Skin of body (tissue), 3 donors: ENCODE measurements at places on chromosomes 7 and 10.

DNA sequence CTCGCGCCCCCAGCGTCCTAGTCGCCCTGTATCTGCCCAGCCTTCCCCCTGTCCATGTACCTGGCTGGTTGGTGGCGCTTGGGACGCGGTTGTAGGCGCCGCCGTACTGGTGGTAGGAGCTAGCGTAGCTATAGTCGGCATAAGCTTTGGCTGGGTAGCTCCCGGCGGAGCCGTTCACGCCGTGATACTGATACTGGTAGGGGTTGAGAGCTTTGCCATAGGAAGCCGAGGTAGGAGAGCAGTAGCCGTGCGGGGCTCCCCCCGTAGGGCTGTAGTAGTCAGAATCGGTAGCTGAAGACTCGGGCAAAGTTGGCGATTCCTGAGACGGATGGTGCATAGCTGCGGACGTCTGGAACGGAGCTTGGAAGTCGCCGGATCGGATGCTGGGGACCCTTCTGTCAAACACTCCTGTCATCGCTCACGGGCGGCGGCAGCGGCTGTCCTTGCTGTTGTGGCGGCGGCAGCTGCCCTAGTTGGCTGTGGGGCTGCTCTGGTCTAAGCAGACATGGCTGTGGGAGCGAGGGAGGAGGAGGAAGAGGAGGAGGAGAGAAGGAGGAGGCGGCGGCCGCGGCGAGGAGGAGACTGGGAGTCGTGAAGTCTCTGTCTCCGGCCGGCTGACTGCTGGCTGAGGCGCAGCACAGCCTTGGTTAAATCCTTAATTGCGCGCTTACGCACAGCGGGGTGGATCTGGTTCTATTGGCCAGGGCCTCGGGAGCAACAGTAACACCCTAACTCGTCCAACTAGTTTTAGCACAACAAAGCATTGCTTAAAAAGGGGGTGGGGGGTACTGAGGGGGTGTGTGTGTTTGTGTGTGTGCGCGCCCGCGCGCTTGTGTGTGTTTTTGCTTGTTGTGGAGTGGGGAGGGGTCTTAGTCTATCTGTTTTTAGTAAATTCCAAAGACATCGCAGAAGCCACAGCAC, at the start of gene DLX5:
DLX5 (minus strand) TSS at position 623 of the 921 bp plus-strand sequence; CDS start at position 415, 208 bp downstream.
- peak; percentile 34 for DNase-seq

- DNase-seq = no peak
These were observed 32.8 kb upstream of the SFTPD start for GRCh38 chr10:79981450-79982361.

DNA sequence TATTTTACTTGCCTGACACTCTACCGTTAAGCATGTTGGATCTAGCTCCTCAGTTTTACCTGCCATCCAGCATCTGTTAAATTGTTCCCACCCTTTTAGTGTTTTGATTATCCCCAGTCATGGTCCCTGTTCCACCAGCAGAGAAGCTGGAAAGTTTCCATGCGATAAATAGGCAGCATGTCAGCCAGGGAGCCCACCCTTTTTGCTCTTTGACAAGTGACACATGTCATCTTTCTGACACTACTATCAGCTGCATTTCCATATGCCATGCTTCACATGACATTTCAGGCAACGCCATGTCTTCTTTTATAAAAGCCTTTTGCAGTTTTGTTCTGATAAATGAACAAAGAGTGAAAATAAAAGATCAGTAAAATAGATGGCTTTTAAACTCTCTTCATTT, 310.8 kb downstream of the MAGI2 start:
- DNase-seq = no peak

DNA sequence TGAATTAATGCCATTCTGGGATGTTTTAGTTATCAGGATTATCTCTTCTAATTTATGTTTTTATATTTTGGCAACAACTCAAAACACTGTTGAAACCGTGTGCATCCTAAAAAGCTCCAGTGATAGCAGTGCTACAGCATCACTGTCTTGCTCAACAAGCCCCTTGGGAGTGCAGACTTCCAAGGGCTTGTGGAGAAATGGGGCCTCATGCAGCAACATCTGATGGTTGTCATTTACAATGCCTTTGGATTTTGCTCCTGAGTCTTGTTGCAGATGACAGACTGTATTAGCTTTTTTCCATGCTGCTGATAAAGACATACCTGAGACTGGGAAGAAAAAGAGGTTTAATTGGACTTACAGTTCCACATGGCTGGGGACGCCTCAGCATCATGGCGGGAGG, 515.4 kb downstream of the NEBL start:
- no peak for DNase-seq

- DNase-seq = no peak
These were observed 217.8 kb upstream of the SEMA3A start for GRCh38 chr7:84412161-84412969.

- DNase-seq = no peak
These were observed 181.1 kb downstream of the DNAJB6 start for GRCh38 chr7:157517782-157518513.

GRCh38 chr7:35263396-35263795, 9.5 kb upstream of the TBX20 start:
- DNase-seq = no peak

DNA sequence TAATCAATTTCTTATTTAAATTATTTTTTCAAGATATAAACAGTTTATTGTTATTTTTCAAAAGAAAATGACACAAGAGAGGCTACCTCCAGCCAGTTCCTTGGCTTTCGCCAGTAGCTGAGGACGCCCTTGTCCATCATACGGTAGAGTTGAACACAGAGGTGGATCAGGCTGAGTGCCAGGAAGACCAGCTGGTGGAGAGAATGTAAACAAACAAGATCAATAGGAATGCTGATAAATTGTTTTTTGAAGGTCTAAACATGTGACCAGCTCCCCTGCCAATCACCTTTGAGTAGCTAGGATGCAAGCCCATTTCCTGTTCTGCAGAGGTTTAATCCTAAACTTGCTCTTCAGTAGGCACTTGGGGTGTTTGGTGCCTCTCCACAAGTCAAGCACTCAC, 138.9 kb downstream of the PKD1L1 start:
- no peak for DNase-seq

- DNase-seq = no peak
These were observed 25.3 kb upstream of the LEP start for GRCh38 chr7:128215739-128216138.

DNA sequence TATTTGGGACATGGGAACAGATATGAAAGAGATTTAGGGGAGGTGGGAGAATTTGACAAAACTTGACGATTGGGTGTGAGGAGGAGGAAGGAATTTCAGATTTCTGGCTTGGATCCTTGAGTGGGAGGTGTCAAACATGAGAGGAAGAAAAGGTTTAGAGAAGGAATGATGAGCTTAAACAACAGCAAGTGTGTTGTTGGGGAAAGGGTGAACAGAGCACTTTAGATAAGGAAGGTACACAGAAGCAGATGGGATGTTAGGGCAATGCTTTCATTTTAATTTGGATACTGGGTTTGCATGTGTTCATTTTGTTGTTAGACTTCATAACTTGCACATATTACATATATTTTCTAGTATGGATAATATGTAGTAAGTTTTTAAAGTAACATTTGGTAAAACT, 23.2 kb downstream of the REEP3 start:
- no peak for DNase-seq

DNA sequence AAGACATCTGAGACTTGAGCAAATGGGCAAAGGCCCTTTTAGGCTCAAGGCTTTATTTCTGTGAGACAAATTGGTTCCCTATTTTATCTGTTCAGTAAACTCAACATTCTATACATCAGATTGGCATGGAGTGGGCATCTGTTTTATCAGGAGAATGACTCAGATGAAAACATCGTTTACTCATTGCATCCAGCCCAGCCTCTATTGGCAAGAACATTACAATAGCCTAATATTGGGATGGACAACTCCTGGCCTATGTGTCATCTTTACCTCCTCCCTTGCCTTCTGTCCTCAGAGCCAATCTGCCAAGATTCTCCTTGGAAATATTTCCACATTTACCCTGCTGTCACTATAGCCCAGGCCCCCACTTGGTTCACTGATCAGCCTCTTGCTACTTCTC, 5.5 kb upstream of the BLNK start:
- no peak for DNase-seq

DNA sequence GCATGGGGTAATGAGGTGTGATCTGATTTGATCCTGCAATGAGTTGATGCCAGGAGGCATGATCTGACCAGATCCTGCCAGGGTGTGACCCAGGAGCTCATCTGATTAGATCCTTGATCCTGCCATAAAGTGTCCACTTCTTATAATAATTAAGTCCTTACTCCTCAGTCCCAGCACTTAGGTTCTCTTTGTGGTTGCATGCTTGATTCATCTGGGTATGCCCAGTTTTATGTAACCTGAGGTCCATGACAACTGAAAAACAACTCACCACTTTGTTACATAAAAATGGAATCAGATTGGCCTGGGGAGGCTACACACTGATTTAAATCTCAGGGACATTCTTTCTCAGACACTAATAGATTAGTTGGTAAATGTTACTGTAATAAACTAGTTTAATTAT, 19.1 kb downstream of the ACADSB start:
- no peak for DNase-seq

GRCh38 chr10:33134011-33134751, 176.2 kb upstream of the ITGB1 start:
- DNase-seq = no peak

DNA sequence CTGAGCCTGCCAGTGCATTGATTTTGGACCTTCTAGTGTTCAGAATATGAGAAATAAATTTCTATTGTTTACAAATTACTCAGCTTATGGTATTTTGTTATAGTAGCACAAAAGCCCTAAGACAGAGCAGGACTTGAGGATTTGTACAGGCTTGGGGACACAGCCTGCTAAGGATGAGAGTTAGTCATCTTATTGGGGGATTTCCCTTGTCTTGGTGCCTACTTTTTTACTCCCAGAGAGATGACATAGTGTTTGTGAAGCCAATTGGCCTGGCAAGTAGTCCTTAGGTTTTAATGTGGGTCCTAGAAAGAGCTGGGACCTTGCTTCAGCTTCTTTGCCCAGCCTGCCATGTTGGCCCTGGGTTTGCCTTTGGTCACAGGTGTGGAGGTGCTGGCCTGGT, 364.0 kb downstream of the REEP3 start:
- no peak for DNase-seq

GRCh38 chr7:153061910-153062528, 302.5 kb downstream of the ACTR3B start:
- DNase-seq = no peak
